Stimulated activated CD8-positive, alpha-beta memory T cell treated with anti-CD3 and anti-CD28 coated beads, Interleukin-15, amount 100 ng/mL, for 24 hours (primary cell): ENCODE measurements at places on chromosomes 5 and 9.

DNA sequence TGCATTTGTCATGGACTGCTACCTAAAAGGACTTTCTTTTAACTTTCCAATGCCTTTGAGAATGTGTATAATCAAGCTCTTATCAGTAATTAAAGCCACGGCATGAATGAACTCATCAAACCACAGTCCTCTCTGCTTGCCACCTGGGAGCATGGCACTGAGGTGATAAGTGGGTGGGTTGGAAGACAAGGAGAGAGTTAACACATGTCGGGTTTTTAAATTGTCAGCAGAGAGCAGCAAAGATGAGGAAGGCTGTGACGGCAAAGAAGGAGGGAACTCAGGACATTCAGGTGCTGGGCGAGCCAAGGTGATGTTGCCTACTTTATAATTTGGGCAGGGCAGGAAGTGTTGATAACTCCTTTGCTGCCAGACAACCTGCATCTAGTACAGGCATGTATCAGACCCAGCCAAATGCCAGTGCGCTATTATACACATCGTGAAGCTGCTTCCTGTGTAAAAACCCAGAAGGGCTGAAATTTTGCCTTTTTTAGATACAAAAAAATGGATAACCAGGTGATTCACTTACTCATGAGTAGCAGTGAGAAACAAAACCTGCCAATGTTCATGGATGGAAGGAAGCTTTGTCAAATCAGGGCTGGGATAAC, 269.1 kb downstream of the KIF4B start:
- no peak for DNase-seq

DNA sequence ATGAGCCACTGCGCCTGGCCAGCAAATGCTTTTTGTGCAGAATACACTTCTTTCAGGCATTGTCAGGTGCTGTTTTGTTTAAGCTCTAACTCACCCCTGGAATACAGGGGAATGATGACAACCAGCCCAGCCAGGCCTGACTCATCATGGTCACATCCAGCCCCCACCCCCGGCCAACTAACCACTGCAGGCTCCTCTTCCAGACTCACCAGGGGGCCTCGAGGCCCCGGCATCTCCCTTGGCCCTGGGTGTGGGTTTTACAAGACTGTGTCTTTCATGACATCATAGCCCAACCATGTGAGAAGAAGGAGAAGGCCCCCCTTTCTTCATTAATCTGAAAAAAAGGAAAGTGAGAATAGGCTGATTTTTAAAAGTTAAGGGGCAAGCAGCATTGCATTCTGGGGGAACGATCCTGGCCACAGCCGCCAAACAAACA, 35.5 kb downstream of the OLFML2A start:
- DNase-seq = no peak

DNA sequence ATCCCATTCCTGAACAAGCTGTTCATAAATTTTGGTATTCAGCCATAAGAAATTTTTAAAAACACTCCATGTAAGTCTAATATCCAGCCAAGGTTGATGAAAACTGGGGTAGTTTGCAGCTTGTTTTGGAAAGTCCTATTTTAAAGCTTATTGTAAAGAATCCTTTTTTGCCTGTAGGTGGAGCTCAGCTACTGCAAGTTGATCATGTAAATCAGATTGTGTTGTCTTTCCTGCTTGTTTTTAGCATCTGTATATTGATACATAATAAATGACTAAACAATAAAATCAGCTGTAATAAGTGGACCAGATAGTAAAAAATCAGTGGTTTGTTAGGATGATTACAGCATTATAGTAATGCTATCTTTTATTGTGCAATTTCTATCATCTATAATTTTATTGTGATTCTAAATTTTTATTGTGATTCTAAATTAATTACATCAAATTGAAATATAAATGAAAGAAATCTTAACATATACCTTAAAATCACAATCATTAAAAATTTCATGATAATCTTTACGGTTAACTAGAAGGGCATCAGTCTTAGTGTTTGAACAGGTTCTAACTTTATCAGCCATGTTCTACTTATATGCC, 42.4 kb downstream of the CWC27 start:
- DNase-seq = no peak

DNA sequence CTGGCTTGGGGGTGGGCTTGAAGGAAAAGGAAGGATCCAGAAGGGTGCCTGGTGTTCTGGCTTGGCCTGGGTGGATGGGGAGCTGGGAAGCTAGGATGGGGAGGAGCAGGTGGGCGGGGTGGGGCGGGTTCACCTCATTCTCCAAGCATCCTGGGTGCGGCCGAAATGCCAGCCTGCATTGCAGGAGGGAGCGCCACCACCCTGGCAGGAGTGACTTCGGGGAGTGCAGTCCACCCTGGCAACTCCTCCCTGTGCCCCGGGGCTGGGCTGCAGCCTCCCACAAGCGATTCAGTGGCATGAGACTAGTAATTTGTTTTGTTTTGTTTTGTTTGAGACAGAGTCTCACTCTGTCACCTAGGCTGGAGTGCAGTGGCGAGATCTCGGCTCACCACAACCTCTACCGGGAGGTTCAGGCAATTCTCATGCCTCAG, 5.5 kb downstream of the TTC16 start:
- DNase-seq = no peak

GRCh38 chr5:24681106-24681505, 36.3 kb upstream of the CDH10 start:
- DNase-seq = no peak
